ENCODE measurements at places on chromosomes 4 and X.
A peak's percentile ranks its signal among the peaks of the same experiment; 100 is the strongest.

DNA sequence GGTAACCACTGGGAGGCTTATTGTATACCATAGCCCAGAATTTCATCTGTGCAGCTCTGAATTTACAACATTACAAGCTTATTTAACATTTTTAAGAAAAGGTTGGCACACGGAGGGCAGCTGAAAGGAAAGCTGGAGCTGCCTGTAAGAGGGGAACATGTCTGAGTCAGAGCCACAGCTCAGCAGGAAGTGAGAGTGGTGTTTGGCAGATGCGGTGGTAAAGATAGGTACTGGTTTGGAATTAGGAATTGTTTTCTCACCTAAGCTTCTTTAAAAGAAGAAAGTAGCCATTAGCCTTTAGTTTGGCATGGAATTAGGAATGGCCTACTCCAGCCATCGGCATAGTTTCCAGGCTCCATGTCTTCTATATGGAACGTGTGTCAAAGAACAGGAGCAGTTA, 172.5 kb upstream of the ANXA3 start:
- no peak for DNase-seq

- no peak for DNase-seq
Measured at GRCh38 chrX:44157283-44157682, 184.1 kb upstream of the NDP start.

GRCh38 chrX:153917869-153918268, 8.2 kb downstream of the ARHGAP4 start:
- DNase-seq = no peak

GRCh38 chrX:153717445-153717844, 6.7 kb downstream of the BCAP31 start:
- no peak for DNase-seq

GRCh38 chrX:68644861-68645260, 2.6 kb upstream of the STARD8 start:
- no peak for DNase-seq

- peak; percentile 21 for DNase-seq
Measured at GRCh38 chr4:1008840-1009541, 2.4 kb upstream of the FGFRL1 start.

DNA sequence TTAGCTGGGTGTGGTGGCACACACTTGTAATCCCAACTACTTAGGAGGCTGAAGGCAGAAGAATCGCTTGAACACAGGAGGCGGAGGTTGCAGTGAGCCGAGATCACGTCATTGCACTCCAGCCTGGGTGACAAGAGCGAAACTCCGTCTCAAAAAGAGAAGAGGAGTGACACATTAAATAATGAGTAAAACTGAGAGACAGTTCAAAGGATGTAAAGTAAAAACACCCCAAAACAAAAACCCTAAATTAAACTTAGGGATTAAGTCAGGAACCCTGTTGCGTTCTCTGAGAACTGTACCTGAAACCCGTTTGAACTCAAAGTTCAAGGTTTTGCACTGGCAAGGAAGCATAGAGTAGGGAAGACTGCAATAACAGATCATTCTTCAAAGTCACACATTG, 141.7 kb downstream of the BRWD3 start:
- no peak for DNase-seq

GRCh38 chrX:153746359-153746758, 17.7 kb upstream of the PLXNB3 start:
- DNase-seq = no peak

Data from CD4-positive, alpha-beta T cell treated with Interferon gamma for 1 hour (primary cell).